ENCODE measurements at places on chromosomes 7 and 10.
A peak's percentile ranks its signal among the peaks of the same experiment; 100 is the strongest.

DNA sequence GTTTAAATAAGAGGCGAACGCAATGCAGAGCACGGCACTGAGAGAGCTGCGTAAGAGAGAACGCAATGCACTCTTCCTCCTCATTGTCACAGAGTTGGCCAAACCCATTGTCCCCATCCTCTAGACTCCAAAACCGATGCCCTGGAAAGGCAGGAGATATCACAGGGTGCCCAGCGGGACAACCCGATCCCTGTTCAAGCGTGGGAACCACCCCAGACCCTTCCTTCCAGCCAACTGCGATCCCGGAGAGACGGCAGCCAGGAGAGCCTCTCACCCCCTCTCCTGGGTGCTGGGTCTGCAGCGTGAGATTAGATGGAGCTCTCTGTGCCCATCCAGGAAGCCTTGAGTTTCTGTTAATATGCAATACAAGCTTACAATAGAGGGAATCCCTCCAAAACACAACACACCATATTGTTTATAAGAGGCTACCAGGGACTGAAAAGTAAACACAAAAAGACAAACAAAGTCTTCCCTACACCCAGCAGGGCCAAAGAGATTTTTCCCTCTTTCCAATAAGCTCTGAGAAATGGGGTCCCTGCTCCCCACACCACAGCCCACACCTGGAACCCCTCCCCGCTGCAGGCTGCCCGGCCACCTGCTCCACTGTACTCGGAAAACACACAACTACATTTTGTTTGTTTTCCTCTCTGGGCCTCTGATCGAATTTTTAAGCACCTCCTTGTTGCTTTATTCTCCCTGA is 187.6 kb downstream of the ADARB2 start:
- DNase-seq: no peak

DNA sequence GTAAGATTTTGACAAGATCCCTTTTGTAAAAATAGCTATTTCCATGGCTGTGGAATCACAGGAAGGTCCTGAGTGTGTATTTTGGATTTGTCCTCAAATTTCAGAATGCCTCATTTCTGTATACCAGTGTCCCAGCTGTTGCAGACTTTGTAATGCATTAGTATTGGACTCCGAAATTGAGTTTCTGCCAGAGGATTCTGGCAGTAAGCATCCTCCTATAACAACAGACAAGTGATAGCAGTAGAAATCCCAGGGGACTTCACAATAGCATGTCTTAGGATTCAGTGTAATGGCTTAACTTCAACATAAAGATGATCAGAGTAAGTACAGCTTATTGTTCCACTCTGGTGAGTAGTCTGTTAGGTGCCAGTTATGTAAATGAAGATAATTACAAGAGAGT is 104.6 kb downstream of the FOXP2 start:
- DNase-seq: no peak

DNA sequence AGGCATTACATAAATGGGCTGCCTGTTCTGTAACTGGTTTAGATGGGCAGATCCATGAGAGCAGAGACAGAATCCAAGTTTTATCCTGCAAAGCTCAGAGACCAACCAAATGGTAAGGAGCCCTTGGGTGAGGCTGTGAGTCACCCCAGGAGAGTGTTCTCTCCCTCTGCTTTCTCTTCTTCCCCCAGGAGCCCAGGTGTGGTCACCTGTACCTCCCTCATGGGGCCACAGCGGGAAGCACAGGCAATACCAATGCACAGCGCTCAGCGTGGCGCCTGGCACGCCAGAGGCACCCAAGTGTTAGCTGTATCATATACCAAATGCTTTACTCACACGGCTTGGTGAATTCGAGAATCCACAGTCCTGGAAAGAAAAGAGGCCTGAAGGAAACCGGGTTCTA is 39.4 kb downstream of the CTBP2 start:
- DNase-seq: no peak

- no peak for DNase-seq
These were observed 15.9 kb downstream of the CROT start for GRCh38 chr7:87361320-87361719.

GRCh38 chr10:103265717-103266329 is 11.1 kb upstream of the INA start:
- peak; percentile 7 for DNase-seq
